ENCODE measurements at places on chromosomes 3 and 15.
A peak's percentile ranks its signal among the peaks of the same experiment; 100 is the strongest.

DNA sequence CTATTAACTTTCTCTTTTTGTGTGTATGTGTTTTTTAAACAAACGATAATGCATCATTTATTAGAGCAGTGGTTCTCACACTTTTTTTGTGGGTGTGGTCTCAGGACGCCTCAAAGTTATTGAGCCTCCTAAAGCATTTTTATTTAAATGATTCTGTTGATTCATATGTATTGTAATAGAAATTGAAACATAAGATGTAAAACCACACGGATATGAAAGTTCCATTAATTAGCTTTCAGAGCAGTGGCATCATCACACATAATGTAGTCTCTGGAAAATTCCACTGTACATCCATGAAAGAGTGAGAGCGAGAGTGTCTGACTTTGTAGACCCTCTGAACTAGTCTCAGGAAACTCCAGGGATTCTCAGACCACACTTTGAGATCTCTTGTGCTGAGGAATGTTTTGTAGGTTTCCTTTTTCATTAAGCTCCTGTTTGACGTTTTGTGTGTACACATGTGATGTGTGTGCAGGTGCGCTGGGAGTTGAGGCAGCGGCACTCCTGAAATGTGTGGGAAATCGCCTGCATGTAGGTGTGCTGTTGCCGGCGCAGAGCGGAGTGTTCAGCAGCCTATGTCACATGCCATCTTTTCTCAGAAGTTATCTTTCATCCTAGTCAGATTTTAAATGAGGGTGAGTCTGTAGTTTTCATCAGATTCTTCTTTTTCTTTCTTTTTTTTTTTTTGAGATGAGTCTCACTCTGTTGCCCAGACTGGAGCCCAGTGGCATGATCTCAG lies 5.3 kb upstream of the TRAK1 start:
- no peak for DNase-seq

DNA sequence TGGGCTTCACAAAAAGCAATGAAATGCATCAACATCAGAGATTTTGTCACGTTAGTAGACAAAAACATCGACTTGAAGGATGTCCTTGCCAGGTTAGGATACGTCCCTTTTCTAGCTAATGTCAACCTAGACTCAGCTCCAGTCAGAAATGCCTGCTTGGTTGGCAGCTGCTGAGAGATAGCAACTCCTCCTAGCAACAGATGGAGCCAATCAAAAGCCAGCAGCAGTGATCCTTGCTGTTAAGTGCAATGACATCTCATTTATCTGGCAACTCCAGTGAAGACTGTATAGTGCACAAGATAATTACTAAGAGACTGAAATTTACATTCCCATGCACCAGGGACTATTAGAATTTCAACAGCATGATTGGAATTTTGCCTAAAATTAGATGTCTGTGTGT lies 424.1 kb downstream of the FGF12 start:
- no peak for DNase-seq

DNA sequence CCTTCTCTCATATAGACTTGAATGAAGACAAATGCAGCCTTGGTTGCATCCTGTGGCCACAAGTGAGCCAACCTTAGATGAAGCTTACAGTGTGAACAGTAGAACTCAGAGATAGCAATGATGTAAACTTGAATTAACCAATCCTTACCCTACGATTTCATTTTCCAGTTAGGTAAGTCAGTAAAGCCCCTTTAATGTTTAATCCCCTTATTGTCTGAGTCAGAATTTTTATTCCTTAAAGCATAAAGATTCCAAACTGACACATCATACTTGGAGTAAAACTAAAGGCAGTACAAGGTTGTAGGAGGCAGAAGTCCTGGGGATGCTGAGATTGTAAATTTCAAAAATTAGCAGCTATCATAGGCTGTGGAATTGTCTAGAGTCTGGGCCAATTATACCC lies 507.8 kb upstream of the DPH6 start:
- no peak for DNase-seq

DNA sequence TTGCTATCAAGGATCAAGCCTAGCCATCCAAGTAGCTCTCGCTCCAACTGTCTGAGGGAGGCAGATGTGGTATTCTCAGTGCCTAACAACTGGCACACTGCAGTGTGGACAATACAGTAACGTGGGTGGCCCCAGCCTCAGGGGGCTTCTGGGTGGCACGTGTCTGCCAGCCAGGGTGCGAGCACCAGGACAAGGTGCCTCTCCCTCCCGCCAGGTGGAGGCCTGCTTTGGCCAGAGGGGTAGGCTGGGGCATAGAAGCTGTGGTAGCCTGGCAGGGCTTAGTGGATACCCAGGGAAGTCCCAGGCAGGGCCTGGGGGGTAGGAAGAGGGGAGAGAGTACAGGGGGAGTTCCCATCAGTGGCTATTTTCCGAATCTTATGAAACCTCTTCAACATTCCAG lies 234.0 kb downstream of the PLCL2 start:
- DNase-seq: no peak

- DNase-seq: no peak
These were observed 9.1 kb downstream of the EOMES start for GRCh38 chr3:27713078-27713423.

GRCh38 chr3:46908294-46908985 lies 30.9 kb downstream of the PTH1R start:
- no peak for DNase-seq

DNA sequence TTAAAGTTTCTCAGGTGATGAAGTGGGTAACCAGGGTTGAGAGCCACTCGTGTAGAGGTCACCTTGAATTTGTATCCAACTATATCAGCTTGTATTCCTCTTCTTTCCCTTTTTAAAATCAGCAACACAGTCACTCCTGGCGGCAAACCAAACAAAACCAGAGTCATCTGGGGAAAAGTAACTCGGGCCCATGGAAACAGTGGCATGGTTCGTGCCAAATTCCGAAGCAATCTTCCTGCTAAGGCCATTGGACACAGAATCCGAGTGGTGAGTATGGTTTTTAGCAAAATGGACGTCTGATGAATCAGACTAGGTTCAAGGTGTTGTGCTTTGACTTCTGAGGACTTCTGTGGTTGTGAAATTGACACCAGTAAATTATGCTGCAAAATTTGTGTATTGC lies 3.9 kb downstream of the RPL35A start:
- DNase-seq: no peak

DNA sequence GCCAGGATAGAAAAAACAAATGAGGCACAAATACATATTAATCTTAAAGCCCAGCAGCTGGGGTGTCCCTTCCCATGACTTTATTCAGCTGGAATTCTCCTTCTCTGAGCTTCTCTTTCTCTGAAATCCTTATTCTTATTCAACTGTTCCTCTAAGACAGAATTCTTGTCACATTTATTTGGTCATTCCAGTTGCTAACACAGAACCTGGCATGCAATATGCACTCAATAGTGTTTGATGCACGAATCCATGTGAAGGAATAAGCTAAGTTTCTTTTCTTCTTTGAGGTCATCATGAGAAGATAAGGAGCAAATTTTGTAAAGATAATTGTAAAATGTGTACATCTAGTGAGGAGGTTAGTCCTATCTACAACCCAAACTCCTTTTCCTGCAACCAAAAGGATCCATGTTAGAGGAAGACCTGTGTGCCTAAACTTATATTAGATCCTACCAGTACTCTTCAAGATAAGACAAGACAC lies 154.2 kb upstream of the KCNMB2 start:
- no peak for DNase-seq

GRCh38 chr3:116037954-116038911 lies 407.1 kb downstream of the LSAMP start:
- no peak for DNase-seq

DNA sequence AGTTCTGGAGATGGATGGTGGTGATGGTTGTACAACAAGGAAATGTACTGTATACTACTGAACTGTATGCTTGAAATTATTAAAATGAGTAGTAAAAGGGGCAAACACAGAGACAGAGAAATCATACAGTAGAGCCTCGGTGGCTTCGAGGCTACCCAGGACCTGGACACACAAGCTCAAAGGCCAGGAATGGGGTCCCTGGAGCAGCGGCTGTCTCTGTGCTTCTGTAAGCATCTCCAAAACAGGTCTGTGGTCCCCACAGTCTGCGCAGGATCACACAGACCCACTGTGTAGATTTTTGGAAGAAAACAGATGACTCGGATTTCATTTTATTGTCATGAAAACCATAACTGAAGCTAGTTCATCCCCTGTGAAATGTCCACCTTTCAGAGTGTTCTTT lies 39.7 kb downstream of the PGPEP1L start:
- no peak for DNase-seq

GRCh38 chr15:81146006-81146405 lies 11.9 kb downstream of the CFAP161 start:
- DNase-seq: no peak

GRCh38 chr3:11570789-11571495 lies 72.8 kb downstream of the VGLL4 start:
- DNase-seq: no peak

DNA sequence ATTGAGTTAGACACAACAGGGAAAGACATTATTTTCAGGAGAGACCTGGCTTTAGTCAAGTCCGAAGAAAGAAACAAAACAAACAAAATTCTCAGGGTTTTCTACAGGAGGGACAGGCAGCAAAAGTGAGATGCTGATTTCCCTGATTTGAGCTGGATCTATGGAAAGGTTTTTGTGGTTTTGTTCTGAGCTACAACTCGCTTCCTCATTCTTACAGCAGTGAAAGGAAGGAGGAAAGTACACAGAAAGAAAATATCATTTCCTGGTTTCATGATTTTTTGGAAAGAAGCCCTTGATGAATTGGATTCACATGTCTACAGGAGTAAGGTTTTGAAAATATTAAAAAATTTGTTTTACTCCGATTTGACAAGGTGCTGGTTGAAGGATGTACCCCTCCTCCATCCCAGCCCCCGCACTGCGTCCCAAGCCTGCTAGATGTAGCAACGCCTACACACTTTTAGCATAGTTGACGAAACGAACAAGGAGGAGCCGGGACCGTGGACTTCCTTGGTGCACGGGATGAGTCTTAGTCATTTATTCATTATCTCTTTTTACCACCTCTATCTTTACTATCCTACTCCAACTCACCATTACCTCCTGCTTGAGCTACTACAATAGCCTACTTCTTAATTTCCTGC lies 10.8 kb downstream of the PRICKLE2 start:
- DNase-seq: no peak

- no peak for DNase-seq
These were observed 76.2 kb upstream of the TP63 start for GRCh38 chr3:189554868-189555557.

GRCh38 chr3:13072600-13073325 lies 466 bp downstream of the IQSEC1 start:
- no peak for DNase-seq

DNA sequence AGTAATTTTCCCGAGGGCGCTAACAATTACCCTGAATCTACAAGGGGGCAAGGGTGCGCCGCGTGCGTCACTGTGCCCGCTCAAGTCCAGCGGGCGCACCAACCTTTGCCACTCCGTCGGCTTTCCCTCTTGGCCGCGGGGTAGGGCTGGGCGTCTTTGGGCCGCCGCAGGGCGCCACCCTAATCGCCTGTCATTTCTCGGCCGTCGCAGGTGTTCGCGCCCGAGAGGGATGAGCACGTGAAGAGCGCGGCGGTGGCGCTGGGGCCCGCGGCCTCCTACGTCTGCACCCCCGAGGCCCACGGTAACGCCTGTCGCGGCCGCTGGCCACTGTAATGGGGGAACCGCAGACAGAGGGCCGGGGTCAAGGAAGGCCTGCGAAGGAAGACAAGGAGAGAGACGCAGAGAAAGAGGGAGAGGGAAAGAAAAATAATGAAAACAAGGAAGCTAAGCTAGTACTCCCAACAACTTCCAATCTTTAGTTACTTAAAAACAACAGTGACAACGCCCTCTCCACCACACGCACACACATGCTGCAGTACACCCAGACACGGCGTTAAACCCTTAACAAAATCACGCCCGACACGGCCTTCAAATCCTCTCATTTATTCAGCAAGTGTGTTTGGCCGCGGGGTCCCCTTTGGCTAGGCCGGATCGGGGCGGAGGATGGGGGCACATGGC lies 3.8 kb downstream of the SKOR1 start:
- DNase-seq: peak; percentile 14

DNA sequence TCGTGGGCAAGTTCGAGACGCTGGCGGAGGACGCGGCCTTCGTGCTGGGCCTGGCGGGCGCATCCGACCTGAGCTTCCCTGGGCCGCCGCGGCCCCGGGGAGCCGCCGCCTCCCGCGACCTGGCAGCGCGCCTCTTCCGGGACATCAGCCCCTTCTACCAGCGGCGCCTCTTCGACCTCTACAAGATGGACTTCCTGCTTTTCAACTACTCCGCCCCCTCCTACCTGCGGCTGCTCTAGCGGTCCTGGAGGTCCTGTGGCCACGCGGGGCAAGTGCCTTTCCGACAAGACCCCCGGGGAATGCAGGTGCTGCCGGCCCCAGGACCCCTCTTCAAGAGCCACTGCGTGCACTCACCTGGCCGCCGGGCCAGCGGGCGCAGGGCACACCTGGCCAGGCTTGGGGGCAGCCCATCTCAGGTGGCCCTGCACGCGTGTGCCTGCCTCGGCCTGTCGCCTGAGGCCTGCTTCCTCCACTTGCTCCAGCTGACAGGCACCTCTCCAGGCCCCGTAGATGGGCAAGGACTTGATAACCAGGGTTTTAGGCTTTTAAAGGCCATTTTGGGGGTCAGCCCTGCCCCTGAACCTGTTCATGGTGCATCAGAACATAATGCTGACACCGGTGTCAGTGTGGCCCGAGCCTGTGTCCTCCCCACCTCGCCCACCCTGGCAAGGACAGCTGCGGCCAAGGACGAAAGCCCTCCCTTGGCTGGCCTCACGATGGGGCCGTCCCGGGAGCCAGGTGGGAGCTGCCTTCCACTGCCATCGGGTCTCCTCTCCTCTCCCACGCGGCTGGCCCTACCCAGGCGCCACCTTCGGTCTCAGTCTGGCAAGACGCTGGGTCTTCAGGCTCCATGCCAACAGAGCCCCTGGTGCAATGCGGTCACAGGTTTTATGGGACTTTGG lies 16.1 kb downstream of the C3orf22 start:
- DNase-seq: no peak

DNA sequence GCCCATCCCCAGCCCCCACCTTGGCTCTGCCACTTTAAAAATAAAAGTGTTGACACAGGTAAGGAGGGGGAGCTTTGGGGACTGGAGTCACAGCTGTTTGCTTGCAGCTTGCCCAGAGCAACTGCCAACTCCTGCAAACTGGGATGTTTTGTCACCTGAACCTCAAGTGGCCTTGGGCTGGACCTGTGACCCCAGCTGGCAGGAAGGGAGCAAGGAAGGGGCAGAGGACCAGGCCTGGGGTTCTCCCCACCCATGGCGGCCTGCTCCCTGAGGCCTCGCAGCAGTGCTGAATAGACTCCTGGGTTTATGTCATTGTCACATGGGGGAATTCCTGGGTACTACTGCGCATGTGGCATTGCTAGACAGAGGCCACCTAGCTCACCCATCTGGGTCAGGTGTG lies 246.9 kb upstream of the TLE3 start:
- DNase-seq: no peak

Data from stimulated activated CD4-positive, alpha-beta T cell treated with anti-CD3 and anti-CD28 coated beads, Interleukin-2, amount 100 ng/mL, for 24 hours (primary cell).